ENCODE measurements at places on chromosomes 2 and 18.

- no peaks in the 10 kb centered on the region for H3K27me3 ChIP-seq
- DNase-seq = no peak
- peaks cover under 1% of the 10 kb centered on the region for H3K36me3 ChIP-seq
- H3K27ac ChIP-seq = no peak overlapping the region
- H3K4me1 ChIP-seq = no peaks in the 10 kb centered on the region
Measured at GRCh38 chr2:31259075-31259474, 25.1 kb downstream of the EHD3 start.

GRCh38 chr2:136281281-136282114 lies 163.5 kb upstream of the CXCR4 start:
- no peak overlapping the region for H3K4me3 ChIP-seq
- peak; percentile 68 for DNase-seq
- peaks cover 24% of the 10 kb centered on the region for H3K4me1 ChIP-seq
- H3K36me3 ChIP-seq = no peaks in the 10 kb centered on the region
- H3K27me3 ChIP-seq = no peaks in the 10 kb centered on the region
- peak overlapping the region; percentile 81 for H3K27ac ChIP-seq

DNA sequence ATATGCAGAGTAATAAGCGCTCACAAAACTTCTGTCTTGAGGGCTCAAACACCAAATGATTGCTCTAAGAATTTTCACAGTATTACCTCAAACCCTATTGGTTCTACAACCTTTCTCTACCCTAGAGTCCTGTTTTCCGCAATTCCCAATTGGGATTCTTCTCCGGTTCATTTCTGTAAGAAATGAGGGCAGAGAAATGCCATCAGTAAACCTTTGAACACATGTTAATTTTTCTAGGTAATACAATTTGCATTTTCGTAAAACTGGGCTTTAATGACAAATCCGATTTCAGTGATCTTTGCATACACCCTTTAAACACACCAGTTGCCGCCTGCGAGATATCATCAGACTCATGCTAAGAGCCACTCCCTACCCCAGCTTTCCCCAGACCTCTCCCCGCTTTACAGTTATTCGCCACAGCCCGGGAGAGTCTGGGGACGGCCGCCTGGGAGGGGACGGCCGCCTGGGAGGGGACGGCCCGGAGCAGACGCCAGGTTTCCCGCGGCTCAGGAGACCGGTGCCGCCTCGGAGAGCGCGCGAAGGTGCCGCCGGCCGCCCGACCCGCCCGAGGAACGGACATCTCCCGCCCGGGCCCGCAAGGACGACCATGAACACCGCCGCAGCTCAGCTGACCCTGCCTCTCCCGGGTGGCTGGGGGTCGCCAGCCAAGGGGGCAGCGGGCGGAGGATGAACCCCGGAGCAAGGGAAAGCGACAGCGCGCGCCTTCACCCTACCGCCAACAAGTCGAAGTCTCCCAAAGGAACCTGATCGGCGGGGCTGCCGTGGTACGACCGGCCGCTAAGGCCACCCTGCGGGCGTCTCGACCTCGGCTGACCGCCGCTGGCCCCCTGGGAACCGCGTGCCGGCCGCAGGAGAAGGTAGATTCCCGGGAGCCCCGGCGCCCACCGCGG lies 463 bp downstream of the SMC6 start:
- peak overlapping the region; percentile 78 for H3K4me3 ChIP-seq
- H3K36me3 ChIP-seq = no peaks in the 10 kb centered on the region
- DNase-seq = peak; percentile 8
- H3K27me3 ChIP-seq = no peaks in the 10 kb centered on the region

DNA sequence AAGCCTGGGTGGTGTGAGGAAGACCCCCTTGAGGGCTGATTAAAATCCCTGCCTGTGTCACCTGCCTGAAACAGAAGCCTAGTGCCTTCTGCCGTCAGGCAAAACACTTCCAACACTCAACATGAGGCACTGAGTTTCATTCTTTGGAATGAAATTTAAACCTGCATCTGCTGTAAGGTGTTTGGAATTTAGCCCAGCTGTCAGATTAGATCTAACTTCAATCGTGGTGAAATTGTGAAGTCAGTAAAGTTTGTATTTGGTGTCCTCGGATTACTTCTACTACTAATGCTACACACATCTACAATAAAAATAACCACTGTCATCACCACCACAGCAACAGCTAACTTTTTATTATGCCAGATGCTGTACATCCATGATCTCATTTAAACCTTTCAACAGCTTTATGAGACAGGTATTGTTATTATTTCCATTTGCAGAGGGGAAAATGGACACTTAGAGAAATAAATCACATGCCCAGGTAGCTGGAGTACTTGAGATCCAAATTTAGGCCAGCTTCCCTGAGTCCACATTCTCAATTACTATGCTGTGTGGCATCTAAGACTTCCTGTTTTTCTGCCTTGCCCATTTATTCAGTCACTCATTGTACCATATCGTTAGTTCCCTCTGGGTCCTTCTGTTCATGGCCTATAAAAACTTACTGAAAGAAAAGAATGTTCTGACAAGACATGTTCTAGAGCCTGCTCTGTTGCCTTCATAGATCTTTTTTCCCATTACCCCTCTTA lies 98.2 kb upstream of the GCFC2 start:
- H3K4me3 ChIP-seq = no peak overlapping the region
- DNase-seq = no peak
- H3K27ac ChIP-seq = no peak overlapping the region
- H3K27me3 ChIP-seq = no peaks in the 10 kb centered on the region
- no peaks in the 10 kb centered on the region for H3K4me1 ChIP-seq

DNA sequence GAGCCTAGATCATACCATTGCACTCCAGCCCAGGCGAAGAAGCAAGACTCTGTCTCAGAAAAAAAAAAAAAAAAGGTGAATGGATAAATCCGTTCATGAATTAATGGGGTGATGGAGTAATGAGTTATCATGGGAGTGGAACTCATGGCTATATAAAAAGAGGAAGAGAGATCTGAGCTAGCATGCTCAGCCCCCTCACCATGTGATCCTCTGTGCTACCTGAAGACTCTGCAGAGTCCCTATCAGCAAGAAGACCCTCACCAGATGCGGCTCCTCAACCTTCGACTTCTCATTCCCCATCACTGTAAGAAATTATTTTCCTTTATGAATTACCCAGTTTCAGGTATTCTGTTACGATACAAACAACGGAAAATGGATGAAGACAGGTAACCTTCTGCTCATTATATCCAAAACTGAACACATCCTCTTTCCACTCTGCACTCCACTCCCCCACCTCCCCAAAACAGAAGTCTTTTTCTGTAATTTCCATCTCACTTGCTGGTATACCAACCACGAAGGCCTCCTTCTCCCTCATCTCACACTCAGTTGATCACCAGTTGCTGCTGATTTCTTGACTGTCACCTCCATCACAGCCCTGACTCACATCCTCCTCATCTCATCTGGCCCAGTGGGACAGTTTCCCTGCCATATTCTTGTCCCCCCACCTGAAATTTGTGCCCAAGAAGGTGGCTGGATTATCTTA lies 8.8 kb downstream of the RETREG2 start:
- H3K27me3 ChIP-seq = no peaks in the 10 kb centered on the region
- H3K36me3 ChIP-seq = peaks cover 28% of the 10 kb centered on the region
- H3K4me3 ChIP-seq = no peak overlapping the region
